ENCODE measurements at places on chromosomes 7 and 10. TPM values are rescaled to one million over a fixed set of nuclear protein-coding genes. Genes with fewer than 3 reads are reported as not detected.

GRCh38 chr7:20050241-20050966 lies 166.8 kb downstream of the MACC1 start:
- DNase-seq = no peak

KAT6B gene
- 31.1 TPM for total RNA-seq

PRKAG2 gene
- 71.6 TPM for total RNA-seq

- DNase-seq = no peak
Measured at GRCh38 chr7:120014925-120015465, 258.0 kb upstream of the KCND2 start.

CYP2C8 gene
- 0.26 TPM for total RNA-seq

- DNase-seq = no peak
Measured at GRCh38 chr10:11678074-11678793, 63.9 kb upstream of the ECHDC3 start.

DNA sequence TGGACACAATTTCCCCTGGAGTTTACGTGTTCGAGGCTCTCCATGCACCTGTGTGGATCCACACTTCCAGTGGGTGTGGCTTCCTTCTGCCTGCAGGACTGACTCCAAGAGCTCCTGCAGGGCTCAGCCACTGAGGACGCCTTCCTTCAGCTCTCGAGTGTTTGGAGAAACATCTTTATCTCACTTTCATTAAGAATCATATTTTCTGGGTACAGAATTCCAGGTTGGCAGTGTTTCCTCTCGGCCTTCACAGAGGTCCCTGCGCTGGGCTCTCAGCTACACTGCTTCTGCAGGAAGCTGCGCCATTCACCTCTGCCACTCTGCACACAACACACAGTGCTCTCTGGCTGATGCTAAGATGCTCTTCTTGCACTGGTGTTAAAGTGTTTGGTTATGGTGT lies 69.9 kb upstream of the NKX6-2 start:
- DNase-seq = no peak

GRCh38 chr10:73018632-73019031 lies 64.0 kb upstream of the PLA2G12B start:
- no peak for DNase-seq

DNA sequence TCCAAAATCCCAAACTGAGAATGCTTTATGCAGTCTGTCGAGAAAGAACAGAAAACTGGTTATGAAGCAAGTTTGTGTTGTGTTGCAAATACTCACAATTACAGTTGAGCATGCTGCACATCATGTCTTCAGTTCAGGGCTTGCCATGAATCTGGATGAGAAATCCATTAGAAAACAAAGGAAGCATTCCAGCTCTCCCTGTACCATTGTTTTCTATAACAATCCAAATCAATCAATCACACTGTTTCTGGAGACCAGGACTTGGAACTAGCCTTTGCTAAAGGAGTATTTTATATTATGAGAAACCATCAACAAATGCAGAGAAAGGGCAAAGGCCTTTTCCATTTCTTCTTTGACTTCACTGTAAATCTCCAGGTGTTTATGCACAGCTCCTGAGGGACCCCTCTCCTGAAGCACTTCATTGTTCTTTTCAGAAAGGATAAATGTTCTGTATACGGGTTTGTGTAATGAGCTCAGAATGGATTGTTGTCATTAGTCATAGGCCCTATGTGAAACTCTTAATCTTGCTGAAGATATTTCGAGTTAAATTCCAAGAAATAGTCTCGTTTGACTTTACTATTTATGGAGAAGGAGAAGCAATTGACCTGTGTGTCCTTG lies 364.7 kb upstream of the POM121L12 start:
- DNase-seq = no peak

DNA sequence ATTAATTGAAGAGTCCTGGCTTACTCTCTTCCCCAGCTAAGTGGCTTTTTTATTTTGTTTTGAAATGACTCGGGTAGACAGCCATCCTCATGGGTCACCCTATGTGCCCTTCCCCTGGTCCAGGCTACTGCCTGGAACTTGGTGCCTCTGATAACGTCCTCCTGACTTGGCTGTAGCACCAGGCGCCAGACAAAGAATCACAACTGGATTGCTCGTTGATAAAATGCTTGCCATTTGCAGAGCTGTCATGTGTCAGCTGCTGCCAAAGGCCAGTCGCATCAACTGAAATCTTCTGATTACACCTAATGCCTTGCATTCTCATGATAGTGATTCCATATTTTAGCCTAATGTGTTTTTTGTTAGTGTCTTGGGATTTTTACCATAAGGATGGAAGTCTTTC lies 27.4 kb upstream of the ABLIM1 start:
- DNase-seq = no peak

- DNase-seq = peak; percentile 59
Measured at GRCh38 chr7:13240349-13240748, 552.9 kb downstream of the ARL4A start.

AKR1C1 gene
- 0.31 TPM for total RNA-seq

DNA sequence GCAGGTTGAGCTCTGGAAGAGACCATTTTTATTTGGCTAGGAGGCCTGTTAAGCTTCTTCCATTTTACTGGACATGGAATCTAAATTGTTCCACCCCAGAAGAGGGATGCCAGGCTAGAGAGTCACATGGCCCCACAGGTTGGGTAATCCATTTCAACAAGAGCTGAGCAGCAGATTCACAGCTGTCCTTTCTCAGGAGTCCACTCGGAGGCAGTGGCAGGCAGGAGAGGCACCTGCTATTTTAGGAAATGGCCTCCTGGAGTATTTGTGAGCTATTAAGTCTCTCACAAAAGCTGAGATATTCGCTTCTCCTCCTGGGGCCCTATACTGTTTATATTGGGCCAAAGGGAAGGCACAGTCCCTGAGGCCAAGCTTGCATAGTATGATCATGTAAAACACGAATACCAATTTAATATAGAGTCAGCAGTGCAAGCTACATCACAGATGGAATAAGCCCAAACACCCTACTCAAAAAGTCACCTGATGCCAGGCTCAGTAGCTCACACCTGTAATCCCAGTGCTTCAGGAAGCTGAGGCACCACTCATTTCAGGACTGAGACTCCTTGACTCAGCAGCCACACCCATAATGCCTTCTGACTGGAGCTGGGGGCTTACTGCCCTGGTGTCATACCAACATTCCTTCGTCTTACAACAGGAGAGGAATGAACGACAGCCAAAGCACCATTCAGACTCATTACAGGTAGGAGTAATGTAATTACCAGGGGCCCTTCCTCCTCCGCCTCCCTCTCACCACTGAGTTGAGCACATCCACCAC lies 124.1 kb downstream of the LMBR1 start:
- no peak for DNase-seq

GRCh38 chr7:32059289-32060011 lies 10.8 kb downstream of the PDE1C start:
- DNase-seq = no peak

DNA sequence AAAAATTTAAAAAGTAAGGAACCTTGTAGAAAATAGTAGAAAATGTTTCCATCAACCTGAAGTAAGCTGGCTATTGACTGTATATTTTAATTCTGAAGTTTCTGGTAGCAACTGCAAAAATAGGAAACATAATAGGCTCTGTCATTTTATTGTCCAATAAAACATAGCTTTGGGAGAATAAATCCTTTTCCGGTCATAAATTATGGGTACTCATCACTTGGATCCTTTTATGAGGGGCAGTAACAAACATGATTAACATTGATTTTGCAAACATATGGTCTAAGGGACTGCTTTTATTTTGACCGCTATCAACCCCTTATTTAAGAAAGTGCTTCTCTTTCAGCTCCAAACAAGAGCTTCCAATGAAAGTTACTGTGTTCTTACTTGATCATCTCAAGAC lies 495.9 kb upstream of the ANKRD30A start:
- DNase-seq = no peak

ORC5 gene
- 24.6 TPM for total RNA-seq

UNCX gene
- not detected for total RNA-seq

SLC18A3 gene
- total RNA-seq = not detected

- peak; percentile 43 for DNase-seq
Measured at GRCh38 chr10:53314876-53315275, 542.3 kb upstream of the MBL2 start.

SAMD9L gene
- 1.3 TPM for total RNA-seq

DNA sequence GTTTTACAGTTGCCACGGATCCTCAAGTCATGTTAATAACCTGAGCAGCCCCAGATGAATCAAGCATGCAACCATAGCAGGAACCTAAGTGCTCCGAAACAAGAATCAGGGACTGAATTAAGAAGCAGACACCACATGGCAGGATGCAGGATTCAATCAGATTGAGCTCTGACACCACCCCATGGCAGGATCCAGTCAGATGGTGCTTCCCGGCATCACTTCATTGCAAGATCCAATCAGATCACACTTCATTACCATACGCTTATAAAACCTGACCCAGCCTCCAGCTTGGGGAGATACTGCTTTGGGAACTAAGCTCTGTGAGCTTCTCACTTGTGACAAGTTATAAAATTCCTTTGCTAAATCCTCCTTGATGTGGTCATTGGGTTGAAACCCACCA lies 55.3 kb downstream of the ABCB4 start:
- DNase-seq = no peak

GRCh38 chr10:59580026-59580863 lies 129.4 kb downstream of the SLC16A9 start:
- peak; percentile 2 for DNase-seq

- DNase-seq = no peak
Measured at GRCh38 chr7:45347804-45348203, 190.2 kb downstream of the RAMP3 start.

- DNase-seq = no peak
Measured at GRCh38 chr7:45919231-45919784, 1.8 kb downstream of the IGFBP3 start.

DNA sequence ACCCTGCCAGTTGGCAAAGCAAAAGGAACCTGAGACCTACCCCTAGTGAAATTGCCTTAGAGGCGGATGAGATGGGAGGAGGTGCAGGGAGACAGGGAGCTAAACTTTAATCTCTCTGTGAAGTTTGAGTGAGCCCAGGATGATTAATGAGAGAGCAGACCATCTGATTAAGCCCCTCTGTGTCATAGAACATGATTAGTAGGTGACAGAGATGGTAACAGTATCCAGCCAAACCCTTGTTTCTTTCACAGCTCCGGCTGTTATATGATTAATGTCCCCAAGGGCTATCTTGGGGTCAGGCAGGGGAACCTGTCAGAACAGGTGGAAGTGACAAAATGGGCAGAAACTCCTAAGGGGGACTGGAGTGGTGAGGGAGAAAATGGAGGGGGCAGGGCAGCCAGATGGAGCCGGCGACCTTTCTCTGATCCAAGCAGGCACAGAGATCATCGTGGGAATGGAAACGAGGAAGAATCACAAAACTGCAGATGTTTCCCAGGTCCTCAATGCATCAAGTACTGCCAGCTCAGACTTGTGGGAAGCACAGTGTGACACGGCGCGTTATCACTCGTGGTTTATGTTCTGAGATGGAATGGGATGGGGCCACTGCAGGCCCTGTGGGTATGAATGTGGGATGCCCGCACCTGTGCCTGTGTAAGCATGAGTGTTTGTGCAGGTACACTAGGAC lies 684.2 kb downstream of the LRMDA start:
- no peak for DNase-seq

DNA sequence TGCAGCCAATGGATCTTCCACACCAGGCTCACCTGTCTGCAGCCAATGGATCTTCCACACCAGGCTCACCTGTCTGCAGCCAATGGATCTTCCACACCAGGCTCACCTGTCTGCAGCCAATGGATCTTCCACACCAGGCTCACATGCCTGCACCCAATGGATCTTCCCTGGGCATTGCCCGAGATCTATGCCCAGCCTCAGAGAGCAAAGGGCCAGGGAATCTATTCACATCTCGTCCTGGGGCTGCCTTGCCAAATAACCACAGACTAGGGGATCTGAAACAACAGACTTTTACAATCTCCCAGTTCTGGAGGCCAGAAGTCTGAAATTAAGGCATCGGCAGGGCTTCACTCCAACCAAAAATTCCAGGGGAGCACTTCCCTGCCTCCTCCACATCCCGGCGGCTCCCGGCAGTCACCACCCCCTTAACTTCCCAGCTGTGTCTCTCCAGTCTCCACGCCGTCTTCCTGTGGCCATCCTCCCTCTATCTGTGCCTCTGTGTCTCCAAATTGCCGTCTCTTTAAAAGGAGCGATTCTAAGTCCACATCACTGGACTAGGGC lies 92.4 kb upstream of the PPP2R2D start:
- no peak for DNase-seq

GRCh38 chr7:84533182-84533581 lies 338.6 kb upstream of the SEMA3A start:
- DNase-seq = no peak

GRCh38 chr7:139452958-139453672 lies 30.4 kb downstream of the KLRG2 start:
- no peak for DNase-seq

DNA sequence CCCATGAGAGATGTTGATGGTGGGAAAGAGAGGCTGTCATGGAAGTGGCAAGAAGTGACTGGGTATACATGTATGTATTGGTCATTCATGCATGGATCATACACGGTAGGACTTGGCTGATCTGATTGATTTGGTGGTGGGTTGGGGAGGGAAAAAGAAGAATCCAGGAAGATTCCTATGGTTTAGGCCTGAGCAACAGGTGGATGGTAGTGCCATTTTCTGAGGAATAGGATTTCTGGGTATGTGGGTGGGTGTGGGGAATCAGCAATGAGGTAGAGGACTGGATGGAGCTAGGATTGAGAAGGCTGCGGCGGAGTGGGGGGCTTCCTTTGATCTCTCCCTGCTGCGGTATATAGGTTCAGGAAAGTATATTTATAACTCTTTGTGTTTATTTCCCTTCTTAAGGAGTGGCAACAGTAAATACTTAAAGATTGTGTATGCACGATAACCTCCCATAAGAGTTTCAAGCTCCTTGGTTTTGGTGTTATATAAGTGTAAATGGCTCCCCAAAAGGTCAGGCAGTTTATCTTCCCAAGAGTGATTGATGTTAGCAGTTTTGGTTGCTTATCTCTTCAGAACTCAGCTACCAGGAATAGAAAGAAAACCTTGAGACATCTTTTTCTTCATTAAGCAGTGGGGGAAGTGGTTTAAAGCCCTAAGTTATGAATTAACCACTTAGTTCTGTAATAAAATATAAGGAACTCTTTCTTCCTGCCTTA lies 100.1 kb downstream of the LSMEM1 start:
- no peak for DNase-seq

DNA sequence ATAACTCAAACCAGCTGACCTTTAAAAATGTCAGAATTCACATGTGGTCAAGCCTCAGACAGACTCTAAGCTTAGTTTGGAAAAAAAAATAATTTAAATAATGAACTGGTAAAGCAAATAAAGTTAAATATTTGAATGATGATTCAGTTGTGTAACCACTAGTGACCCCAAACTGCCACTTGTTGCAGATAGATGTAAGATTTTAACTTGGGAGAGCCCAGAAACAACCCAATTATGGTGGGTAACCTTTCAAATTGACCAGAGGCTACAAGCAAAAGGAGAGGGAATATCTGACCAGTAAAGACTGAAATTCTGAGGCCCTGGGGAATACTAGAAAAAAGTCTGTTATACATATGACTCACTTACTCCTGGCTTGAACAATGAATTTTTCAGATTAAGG lies 268.1 kb downstream of the HPSE2 start:
- no peak for DNase-seq
